ENCODE measurements at places on chromosomes 7 and 10.

DNA sequence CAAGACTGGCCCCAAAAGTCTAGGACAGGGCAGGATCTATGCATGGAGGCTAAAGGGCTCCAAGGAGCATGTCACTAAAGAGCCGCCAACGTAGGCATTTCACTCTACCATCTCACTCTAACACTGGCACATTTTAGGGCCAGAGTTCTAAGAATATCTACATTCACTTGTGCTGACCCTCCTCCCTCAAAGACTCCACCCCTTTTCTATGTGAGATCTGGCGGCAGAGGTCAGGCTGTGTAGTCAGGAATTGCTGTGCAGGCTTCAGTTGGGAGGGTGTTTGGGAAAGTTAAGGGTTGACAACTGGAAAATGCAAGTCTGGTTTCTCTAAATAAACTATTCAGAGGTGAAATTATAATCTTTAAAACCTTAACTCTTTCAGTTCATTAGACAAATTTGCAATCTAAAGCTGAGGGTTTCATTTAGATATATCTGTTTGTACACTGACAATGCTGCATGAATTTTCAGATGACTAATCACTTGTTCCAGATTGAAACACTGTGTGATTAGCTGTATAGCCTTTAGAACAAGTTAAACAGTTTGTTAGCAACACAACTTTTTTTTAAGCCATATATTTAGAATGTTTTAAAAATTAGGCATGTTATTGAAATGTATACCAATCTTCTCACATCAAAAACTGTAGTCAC is 18.2 kb downstream of the LMOD2 start:
- DNase-seq = no peak

DNA sequence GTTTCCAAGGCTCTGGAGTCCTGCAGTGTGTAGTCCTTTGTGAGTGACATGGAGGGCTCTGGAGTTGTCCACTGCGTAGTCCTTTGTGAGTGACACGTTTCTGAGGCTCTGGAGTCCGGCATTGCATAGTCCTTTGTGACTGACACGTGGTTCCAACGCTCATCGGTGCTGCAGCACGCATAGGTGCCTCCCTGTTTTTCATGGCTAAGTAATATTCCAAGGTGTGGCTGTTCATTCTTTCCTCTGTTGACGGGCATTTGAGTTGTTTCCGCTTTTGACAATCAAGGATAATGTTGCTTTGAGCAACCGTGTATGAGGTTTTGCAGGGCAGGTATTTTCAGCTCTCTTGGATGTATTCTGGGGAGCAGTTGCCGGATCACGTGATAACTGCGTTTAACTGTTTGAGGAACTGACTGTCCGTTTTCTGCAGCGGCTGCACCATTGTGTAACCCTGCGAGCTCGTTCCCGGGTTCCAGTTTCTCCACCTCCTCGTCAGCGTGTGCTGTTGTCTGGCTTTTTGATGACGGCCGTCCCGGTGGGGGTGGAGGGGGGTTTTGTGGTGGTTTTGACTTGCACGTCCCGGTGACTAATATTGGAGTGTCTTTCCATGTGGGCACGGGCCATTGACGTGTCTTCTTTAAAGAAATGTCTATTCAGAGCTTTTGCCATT is 21.1 kb downstream of the FAM20C start:
- no peak for DNase-seq

GRCh38 chr7:129169686-129170440 is 18.6 kb upstream of the SMO start:
- no peak for DNase-seq

DNA sequence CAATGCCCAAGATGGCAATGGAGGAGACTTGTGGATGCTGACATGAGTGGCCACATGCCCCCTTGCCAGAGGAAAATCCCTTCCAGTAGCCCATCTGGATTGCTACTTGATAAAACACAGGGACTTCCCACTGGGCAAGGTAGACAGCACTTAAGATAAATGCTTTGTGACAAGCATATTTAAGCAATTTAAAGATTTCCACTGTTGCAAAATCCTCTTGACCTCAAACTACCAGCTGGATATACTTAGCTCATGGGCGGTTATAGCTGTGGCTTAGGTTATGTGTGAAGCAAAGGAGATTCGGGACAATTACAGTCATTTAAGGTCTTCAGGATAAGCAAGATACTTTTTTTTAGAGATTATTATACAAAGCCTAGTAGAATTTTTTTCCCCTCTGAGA is 238.1 kb downstream of the BMPER start:
- no peak for DNase-seq

DNA sequence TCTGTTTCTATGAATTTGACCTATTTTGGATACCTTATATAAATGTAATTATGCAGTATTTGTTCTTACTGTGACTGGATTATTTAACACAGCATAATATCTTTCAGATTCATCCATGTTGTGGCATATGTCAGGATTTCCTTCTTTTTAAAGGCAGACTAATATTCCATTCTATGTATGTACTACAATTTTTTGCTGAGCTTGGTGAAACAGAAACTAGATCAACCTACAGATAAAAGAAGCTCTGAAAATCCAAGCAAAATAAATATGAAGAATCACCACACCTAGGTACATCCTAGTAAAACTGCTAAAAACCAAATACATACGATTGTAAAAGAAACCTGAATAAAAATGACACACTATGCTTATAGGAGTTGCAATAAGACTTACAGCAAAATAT is 300.5 kb downstream of the HTR7 start:
- DNase-seq = no peak

Data from LoVo (cell line).